ENCODE measurements at places on chromosomes 1 and 21.
A peak's percentile ranks its signal among the peaks of the same experiment; 100 is the strongest.

DNA sequence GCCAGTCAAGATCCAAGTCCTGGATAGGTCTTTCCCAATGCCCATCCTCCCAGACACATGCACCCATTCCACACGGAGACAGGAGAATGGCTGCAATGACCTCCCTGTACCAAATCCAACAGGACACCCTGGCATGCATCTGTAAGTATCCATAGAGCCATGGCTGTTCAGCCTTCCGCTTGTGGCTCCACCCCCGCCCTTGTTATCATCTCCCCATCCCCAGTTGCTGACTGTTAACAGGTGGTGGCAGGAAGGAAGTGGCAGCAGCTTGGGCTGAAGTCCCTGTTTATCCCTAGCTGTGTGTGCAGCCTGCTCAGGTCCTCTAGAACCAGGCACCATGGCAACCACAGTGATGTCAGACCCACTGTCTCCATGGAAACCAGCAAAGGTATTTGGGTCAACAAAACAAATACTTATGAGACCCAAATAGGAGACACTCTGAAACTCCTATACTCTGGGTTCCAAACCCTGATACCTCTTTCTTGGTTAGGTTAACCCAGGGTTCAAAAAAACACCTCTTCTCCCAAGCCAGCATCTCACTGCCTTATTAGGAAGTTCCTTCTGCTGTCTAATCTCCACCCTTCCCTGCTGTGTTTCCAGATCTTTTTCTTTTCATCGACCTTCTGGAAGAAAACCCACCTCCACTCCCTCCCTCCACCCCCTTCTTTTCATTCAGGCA lies 721 bp downstream of the PBXIP1 start:
- DNase-seq, result peak; percentile 85

DNA sequence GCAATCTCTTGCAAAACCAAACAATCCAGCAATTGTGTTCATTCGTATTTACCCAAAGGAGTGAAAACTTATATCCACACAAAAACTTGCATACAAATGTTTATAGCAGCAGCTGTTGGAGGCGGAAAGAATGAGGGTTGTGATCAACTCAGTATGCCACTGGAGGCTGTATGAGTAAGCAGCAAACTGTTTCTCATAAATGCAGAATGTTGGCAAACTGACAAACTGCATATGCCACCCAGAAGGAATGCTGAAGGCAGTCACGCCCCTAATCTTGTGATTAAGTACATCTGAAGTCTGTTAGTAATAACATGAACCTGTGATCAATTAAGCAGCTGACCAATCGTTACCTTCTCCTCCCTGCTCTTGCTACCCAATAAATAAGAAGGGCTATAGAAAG lies 60.5 kb upstream of the CR2 start:
- no peak for DNase-seq

DNA sequence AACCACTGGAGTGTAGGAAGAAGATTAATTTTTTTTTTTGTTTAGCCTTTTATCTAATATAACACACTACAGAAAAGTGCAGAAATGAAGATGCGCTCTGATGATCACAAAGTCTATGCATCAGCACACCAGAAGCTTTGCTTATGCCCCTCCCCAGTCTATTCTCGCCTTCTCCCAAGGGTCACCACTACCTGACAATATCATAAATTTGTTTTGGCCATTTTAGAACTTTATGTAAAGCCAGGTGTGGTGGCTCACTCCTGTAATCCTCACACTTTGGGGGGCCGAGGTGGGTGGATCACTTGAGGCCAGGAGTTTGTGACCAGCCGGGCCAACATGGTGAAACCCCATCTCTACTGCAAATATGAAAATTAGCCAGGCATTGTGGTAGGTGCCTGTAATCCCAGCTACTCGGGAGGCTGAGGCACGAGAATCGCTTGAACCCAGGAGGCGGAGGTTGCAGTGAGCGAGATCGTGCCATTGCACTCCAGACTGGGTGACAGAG lies 231.3 kb downstream of the FOXD2 start:
- no peak for DNase-seq

GRCh38 chr1:80367058-80367457 lies 1360.5 kb upstream of the ADGRL4 start:
- DNase-seq, result no peak

Data from stimulated activated CD8-positive, alpha-beta memory T cell treated with anti-CD3 and anti-CD28 coated beads, Interleukin-4, amount 100 ng/mL, for 48 hours (primary cell).